Upper lobe of right lung (tissue), 1 donor: ENCODE measurements at places on chromosomes 7 and 10. TPM values are rescaled to one million over a fixed set of nuclear protein-coding genes. Genes with fewer than 3 reads are reported as not detected.

DNA sequence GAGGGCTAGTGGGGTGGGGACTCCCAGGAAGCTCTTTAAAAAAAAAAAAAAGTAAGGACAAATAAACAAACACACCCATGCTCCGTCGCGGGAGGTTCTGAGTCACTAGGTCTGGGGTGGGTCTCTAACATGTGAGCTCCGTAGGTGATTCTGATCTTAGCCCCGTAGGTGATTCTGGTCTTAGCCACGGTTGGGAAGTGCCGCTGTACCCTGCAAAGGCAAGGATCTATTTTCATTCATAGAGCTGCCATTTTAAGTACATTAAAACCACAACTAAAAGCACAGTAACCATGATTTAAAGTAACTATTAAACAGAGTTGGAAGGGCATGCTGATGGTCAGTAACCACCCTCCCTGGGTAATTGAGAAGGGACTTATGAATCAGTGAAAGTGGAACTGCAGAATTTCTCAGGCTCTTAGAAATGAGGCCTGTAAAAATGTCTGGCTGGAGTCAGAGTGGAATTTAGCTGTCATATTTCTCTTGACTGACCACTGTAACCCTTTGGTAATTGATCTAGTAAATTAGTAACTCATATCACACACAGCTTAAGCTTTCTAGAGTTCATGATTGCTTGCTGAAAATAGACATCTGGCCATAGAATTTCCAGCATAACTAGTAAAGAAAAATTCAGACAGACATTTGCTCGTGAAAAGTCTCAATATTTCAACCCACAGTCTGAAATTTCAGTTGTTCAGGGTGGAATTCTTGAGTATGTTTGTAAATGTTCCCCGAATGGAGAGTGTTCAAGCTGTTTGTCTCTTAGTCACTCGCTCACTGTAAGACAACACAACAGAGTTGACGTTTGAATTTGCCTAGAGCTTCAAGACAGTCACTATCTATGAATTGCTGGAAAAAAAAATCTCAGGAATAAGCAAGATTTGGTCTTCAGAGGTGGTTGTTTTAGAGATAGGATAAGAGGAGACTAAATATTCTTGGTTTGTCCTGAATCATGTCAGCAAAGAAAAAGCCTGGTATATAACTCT, 34.2 kb upstream of the TCF7L2 start:
- H3K4me1 ChIP-seq: peaks cover 4% of the 10 kb centered on the region
- DNase-seq: no peak
- H3K36me3 ChIP-seq: no peaks in the 10 kb centered on the region

DNA sequence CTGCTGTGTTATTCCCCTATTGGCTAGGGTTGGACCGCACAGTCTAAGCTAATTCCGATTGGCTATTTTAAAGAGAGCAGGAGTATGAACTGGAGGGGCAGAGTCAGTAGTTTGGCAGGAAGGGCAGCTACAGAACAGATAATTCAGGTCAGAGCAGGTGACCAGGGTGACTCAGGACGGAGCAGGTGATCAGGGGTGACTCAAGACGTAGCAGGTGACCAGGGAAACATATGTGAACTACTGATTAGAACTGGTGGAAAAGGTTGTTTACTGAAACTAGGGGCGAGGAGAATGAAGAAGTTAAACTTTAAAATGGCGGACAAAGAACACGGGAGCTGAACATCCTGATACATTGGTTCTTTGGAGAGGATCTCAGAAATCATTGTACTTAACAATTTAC, 102.3 kb downstream of the CCDC7 start:
- no peaks in the 10 kb centered on the region for H3K4me1 ChIP-seq
- no peak for DNase-seq

- no peak for DNase-seq
- no peaks in the 10 kb centered on the region for H3K36me3 ChIP-seq
Observed at GRCh38 chr10:94443047-94443446, 40.7 kb downstream of the TBC1D12 start.

Gene MYO3A
- 0.06 TPM for total RNA-seq

Gene ZEB1
- total RNA-seq: 55.2 TPM

Gene FBXO24
- total RNA-seq: 1.4 TPM

GRCh38 chr7:17184805-17185689, 113.4 kb upstream of the AHR start:
- no peaks in the 10 kb centered on the region for H3K36me3 ChIP-seq
- no peaks in the 10 kb centered on the region for H3K27me3 ChIP-seq
- peaks cover 10% of the 10 kb centered on the region for H3K4me1 ChIP-seq
- DNase-seq: no peak
- no peak overlapping the region for H3K27ac ChIP-seq
- no peak overlapping the region for H3K4me3 ChIP-seq
